Stimulated activated CD8-positive, alpha-beta memory T cell treated with anti-CD3 and anti-CD28 coated beads, Interleukin-4, amount 100 ng/mL, for 1 hour (primary cell): ENCODE measurements at places on chromosomes 12 and 14.

- DNase-seq, result no peak
Measured at GRCh38 chr14:45123271-45123670, 11.0 kb downstream of the FKBP3 start.

- DNase-seq, result no peak
Measured at GRCh38 chr12:68178184-68178583, 18.6 kb upstream of the IFNG start.

DNA sequence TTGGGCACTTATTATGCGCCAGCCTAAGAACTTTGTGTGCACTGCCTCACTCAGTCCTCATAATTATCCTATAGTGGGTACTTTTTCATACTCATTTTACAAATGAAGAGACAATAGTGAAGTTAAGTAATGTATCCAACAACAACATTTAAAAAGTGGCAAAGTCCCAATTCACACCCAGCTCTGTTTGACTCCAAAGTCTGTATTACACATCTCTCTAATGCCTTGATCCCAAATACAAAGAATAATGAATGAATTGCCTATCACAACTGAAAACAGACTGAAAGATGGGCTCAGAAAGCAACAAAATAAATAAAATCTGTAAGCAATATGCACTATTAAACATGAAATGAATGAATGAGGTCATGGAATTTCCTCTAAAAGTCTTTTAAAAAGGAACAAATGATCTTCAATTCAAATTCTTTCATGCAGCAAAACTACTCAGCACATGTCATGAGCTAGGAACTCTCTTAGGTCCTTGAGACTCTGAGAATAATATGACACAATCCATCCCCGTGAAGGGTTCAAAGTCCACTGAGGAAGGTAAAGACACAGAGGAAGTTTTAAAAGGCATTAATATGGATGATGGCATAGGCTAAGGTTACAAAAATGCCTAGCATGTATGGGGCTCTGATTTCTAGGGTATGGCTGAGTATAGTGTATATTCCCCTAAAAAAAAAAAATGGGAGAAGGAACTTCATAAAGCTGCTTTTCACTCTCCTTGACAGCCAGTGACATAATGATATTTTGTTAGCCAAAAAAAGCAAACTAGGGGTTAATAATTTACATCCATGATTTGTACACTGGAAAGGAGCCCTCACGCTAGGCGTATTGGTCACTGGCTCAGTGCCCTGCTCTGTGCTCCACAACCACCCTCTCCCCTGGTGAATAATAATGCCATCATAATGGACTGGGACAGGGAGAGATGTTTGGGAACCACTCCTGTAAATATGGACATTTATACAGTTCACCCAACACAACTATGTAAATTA is 103.4 kb downstream of the SLC2A13 start:
- no peak for DNase-seq

DNA sequence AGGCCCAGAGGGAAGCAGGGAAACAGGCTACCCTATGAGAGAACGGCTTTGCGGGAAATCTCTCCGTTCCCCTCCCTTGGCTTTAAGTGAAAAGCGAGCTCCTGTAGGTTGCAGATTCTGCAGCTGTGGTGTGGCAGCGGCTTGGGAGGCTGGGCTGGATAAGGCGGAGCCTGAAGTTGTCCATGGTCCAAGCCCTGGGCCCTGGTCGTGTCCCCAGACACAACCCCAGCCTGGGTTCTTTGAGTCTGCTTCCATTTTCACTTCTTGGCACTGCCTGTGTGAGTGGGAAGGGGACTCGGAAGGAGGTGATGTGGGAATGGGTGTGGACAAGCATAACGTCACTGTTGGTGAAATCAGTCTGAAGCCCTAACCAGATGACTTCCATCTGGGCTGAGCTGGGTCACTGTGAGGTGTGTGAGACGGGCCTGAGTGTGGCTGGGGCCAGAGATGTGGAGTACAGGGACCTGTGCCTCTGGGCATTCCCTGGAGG is 43.0 kb upstream of the CTDSP2 start:
- DNase-seq, result no peak

DNA sequence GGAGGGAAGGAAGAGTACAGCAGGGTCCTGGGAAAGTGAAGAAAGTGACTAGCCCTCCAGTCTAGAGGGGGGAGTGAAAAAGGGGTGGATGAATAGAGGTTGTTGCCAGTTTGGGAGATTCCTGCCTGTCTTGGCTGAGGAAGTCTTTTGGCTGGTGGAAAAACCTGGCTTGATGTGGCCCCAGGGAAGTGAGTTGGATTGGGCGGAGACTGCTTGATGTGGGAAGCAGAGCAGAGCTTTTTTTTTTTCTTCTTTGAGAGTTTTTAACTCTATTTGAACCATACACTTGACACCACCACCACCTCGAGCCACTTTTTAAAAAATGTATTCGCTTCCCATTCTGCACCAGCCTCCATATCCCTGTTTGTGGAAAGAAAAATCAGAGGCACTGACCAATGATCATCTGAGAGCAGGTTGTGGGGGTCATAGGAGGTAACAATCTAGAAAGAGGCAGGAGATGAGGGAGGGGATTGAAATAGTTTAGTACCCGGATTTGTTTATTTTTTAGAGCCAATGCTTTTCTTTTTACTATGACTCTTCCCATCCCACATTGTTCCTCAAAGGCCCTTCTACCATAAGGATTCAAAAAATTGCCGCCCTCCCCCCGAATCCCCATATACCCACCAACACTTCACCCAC is 690 bp upstream of the DTX3 start:
- DNase-seq, result no peak

- no peak for DNase-seq
Measured at GRCh38 chr12:51883998-51884675, 3.8 kb upstream of the ANKRD33 start.

DNA sequence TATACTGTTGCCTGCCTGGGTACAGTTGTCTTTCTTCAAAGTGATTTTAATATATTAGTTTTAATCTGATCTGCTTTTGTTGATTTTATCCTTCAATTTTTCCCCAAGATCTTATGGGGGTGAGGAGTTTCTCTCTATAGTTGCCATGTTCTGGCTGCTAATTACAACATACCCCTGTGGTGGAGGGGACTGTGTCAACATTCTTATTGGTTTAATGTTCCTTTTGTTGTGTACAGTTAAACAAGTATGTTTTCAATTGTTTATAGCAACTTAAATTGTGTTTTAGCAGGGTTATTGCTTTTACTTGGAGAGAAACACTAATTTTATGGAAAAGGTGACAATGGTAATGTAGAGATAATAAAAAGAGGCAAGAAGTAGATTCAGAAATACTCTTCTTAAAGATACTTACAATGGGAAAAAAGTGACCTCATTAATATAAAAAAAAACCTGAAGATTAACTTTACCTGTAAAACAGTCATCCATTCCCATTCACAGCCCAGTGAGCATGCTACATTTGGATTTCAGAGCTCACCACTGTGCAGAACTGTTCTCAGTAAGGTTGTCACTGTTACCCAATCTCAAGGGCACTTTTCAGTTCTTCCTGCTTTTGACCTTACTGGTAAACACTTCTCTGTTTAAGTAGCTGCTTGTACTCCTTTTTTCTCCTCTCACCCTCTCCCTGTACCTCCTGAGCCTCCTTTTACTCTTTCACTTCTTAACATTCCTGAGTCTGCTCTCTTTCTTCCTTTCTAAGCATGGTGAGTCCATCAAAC is 8.1 kb upstream of the LRRK2 start:
- no peak for DNase-seq

DNA sequence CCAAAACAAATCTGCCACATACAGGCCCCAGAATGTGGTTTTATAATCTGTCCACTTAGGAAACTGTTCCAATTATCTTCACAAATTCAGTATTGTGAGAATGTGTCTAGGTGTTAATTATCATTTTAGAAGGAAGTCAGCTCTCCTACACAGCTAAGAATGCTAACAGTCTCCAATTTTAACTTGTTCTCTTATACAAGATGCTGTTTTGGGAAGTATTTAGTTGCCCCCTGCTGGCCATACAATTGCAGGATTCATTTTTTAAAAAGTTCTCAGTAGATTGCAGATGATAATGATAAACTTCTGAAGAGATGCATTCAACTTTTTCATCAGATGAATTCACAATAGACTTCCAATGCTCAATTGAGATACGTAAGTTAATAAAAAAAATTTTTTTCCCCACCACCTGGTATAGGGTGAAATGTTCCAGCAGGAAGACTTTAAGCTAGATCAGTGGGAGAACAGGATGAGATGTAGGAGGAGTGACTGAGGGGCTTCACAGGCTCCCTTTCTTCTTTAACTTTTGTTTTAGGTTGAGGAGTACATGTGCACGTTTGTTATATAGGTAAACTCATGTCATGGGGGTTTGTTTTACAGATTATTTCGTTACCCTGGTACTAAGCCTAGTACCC is 27.3 kb upstream of the OSBPL8 start:
- DNase-seq, result peak; percentile 5

GRCh38 chr14:91351512-91351862 is 66.1 kb downstream of the CCDC88C start:
- no peak for DNase-seq

DNA sequence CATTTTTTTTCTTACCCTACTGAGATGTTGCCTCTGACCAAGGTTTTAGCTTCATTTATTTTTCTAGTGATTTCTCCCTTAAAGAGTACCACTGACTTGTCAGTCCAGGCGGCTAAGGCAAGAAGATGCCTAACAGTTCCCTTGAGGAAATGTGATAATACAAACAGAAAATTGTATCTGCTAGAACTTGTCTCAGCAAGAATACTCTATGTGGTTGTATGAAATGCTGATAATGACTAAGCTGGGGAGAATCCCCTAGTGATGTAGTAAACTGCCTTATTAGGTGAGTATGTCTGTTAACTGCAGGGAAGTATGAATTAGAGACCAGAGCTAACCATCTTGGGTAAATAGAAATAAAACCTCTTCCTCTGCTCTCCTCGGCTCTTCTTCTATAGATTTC is 6.7 kb downstream of the C12orf54 start:
- DNase-seq, result no peak

DNA sequence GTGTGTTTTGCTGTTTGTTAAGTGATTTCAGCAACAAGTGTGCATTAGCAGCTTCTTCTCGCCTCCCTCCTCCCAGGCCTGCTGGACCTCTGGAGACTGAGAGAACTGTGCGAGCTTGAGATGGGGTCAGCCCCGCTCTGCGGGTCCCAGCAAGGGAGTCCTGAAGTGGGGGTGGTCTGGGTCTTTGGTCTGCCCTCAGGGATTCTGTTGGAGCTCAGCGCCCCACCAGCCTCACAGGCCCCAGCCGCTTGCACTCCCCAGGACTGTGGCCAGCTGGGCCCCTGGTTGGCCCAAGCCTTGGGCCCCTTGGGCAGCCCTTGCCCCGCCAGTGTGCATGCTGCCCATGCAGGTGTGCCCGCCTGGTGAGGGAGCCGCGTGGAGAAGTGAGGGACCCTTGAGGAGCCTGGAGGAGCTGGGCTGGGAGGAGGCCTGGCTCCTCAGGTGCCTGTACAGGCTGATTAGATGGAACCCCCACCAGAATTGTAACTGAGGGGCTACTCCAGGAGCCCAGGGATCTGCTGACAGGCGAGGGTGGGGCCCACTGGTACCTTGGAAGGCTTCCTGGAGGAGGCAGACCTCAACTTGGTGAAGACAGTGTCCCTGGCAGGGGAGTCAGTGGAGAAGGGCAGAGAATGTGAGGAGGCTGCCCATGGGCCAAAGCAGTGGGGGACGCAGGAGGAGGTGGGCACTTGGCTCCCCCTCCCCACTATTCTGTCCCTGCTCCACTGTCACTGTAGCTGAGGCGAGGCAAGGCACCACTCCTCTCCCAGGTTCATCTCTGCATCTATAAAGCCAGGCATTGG is 56.7 kb downstream of the BEGAIN start:
- no peak for DNase-seq

- DNase-seq, result no peak
Measured at GRCh38 chr12:1906579-1906978, 11.9 kb downstream of the CACNA2D4 start.

DNA sequence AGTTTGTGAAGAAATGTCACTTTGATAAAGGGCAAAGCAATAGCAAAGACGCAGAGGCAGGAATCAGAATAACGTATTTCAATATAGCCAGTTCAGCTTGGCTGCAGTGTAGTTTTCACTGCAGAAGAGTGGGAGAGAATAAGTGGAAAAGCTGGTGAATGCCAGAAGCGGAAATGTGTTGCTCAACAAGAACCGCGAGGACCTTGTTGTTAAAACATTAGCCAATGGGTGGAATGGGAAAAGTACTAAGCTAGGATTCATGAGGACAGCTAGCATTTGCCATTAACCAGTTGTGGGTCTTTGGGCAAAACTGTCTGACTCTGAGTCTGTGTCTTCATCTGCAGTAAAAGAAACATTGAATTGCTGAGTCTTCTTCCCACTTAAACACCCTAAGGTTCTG is 292.9 kb upstream of the GRIP1 start:
- no peak for DNase-seq

DNA sequence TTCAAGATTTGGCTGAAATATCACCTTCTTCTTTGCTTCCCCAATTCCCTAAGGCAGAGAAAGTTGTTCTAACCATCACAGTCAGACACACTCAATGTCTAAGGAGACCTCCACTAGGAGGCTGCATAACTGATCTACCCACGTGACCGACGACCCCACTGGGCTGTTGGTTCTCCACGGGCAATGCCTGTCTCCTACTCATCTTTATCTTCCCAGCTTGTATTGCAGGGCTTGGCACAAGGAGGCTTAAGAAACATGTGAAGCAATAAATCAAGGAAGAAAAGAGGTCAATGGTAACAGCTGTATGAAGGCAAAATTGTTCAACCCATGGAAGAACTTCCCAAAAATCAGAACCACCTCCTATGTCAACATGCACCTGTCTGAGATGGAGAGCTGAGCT is 27.1 kb downstream of the NT5DC3 start:
- DNase-seq, result no peak

GRCh38 chr12:113242560-113242959 is 21.3 kb downstream of the TPCN1 start:
- DNase-seq, result no peak

- DNase-seq, result no peak
Measured at GRCh38 chr12:77256956-77257355, 191.6 kb upstream of the E2F7 start.

- no peak for DNase-seq
Measured at GRCh38 chr12:4379405-4379804, at the start of gene FGF23. TSS of gene FGF23 (minus strand) at chr12:4379712. CDS start at chr12:4379582, 130 bp downstream.

DNA sequence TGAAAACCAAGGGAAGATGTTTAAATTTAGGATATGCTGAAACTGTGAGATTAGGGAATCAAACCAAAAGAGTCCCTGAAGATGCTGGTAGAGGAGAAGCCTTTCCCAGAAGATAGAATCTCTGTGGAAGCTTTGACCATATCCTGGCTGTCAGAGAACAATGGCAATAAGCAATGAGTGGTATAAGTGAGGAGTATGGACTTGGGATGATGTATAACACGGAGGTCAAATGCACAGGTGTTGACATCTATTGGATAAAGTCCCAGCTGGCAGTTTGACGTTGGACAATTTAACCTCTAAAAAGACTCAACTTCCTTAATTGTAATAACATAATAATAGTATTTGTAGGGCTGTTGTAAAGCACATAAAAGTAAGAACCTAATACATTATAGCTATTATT is 30.1 kb upstream of the CLEC14A start:
- DNase-seq, result no peak

- DNase-seq, result no peak
Measured at GRCh38 chr12:119399301-119399700, 64.8 kb downstream of the CCDC60 start.

GRCh38 chr12:106149096-106149784 is 10.5 kb upstream of the NUAK1 start:
- DNase-seq, result no peak
